ENCODE measurements at places on chromosomes 16 and 17.

DNA sequence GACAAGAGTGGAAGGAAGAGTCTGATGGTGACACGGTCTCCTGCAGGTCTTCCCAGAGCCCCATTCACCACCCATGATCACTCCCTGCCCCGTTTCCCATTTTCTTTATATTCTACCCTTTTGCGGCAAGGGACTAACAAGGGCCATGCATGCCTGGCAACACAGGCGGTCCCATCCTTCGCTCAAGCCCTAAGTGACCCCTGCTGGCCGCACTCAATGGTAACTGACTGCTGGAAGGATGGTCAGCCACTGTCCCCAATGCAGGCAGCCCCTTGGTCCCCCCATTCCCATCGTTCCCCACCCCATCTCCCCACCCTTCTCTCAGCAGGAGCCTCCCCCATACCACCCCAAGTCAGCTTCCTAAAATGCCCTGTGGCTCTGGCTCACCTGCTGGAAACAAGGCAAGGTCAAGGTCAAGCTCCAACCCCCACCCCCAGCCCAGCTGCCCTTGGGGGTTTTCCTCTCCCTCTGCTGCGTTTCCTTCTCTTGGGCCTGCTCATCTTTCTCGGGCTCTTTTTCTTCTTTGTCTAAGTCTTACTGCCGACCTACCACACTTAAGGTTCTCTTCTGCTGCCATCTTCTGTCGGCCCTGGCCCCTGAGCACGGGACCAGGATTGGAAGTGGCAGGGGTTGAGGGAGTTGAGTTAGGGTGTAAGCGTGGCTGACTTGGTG is 116.0 kb downstream of the RPTOR start:
- no peak for DNase-seq

DNA sequence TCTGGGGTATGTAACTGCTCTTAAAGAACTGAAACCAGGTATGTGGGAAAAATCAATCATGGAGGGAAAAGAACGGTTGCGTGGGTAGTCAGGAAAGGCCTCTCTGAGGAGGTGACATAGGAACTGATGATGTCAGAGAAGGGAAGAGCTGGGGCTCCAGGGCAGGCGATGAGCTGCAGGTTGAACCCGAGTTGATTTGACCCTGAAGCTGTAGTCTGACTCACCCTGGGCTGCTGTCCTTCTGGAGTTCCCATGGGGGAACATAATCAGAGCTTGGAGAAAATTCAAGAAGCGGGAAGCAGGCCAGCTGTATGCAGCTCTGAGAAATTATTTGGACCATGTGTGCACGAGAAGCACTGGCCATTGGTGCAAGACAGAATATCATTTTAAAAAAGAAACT is 16.7 kb downstream of the SLC6A2 start:
- no peak for DNase-seq

GRCh38 chr16:27613238-27613791 is 63.4 kb downstream of the KATNIP start:
- no peak for DNase-seq

DNA sequence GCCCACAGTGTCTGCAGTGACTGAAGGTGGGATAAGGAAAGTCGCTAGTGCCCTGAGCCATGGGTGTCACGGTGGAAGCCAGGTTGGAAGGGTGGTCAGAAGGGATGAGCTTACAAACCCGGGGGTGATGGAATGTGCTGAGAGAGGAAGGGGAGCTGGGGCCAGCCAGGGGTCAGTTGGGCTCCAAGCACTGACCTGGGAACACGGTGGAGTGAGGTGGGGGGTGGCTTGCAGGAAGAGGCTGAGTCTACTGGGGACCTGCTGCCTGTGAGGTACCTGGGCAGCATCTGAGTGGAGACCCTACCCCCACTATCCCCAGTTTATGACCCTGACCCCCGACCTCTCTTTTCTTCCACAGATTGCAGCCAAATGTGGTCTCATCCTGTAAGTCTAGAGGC is 3.1 kb downstream of the TMEM92 start:
- DNase-seq, result no peak

DNA sequence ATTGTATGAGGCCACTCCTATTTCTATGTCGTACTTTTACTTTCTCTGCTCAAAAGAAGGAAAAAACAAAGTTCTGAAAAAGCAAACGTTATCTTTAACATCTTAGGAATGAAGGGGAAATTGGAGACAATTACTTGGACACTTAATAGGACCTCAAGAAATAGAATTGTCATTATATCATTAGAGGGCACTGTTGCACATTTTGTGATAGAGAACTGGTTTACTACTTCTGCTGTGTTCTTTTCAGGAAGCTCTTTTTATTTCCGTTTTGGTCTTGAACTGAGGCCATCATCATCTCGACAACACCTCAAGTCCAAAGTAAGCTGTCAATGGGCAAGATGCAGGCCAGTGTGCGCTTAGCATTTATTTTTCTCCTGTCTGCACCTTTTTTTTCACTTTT is 14.6 kb downstream of the COG4 start:
- DNase-seq, result no peak

DNA sequence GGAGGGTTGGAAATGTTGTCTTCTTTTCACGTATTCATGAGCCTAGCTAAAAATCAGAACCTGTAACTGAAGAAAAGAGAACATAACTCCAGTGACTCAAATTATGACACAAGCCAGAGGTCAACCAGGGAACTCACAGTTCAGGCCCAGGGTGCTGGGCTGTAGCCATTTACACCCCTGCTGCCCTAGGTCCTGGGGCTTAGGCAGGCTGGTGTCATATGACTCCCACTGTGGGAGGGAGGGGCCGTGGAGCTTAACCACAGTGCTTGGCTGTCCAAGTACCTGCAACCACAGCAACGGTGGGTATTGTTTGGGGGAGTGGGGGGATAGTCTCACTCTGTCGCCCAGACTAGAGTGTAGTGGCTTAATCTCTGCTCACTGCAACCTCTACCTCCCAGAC is 71.1 kb upstream of the AMZ2 start:
- DNase-seq, result no peak

- no peak for DNase-seq
Observed at GRCh38 chr17:61402978-61403800, 3.5 kb downstream of the TBX2 start.

DNA sequence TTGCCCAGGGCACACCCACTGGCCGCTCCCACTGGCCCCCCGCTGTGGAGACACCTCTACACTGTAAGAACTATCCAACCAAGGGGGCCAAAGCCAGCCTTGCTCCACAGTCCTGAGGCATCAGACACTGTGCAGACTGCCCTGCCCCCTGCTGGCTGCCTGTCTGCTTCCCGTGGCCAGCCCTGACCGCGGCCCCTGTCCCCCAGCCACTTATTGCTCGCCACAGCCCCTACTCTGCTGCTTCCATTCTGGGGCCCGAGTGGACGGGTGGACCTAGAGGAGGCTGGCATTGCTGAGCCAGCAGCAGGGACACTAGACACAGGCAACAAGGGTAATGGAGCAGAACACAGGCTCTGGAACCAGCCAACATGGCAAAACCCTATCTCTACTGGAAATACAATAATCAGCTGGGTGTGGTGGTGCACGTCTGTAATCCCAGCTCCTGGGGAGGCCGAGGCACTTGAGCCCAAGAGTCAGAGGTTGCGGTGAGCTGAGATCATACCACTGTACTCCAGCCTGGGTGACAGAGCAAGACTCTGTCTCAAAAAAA is 19.7 kb upstream of the LRRC37A3 start:
- DNase-seq, result peak; percentile 20

DNA sequence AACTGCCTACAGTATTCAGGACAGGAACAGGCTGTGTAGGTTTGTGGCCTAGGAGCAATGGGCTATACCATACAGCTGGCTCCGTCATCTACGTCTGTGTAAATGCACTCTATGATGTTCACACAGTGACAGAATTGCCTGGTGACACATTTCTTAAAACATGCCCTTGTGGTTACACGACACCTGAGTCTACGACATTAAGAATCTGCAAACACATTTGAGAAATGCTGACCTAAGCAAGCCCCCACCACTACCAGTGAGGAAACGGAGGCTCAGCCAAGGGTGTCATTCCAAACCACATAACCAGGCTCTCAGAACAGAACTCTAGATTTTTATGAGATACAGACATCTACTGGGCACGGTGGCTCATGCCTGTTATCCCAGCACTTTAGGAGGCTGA is 23.5 kb downstream of the USP36 start:
- peak; percentile 42 for DNase-seq

GRCh38 chr17:61946359-61946758 is 18.6 kb upstream of the INTS2 start:
- no peak for DNase-seq

DNA sequence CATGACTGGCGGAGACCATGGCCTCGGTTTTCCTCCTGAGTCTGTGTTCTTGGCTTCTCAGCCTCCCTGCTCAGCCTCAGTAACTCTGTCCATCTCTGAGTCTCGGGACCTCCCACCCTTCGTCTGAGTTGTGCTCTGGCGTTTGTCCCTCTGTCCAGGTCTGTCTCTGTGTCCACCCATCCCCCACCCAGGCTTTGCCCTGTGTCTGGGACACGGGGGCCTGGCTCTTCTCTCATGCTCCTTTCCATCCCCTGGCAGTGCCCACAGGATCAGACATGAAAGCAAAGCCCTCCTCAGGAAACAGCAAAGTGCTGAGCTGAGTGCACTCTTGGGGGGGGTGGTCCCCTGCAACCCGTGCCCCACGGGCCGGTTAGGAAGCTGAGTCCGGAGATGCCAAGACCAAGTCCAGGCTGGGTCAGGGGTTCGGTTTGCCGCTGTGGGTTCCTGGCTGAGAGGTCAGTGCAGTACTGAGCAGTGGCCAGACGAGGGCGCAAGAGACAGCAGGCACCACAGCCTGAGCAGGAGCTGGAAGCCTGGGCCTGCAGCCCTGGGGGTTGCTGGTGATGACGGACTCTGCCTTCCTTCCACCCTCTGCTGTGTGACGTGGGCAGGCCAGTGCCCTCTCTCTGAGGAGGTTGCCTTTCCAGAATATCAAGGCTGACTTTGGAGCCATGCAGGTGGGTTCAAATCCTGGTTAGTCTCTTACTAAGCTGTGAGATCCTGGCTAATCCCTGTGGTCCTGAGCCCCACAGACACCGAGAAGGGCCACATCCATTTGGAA is 2.5 kb downstream of the P2RX1 start:
- peak; percentile 59 for DNase-seq

GRCh38 chr17:31487063-31487647 is 95.7 kb downstream of the RAB11FIP4 start:
- DNase-seq, result no peak

GRCh38 chr16:81995651-81996050 is 15.6 kb downstream of the SDR42E1 start:
- no peak for DNase-seq

- DNase-seq, result no peak
Observed at GRCh38 chr16:29645694-29646187, 17.3 kb upstream of the SPN start.

GRCh38 chr16:65771707-65772106 is 594.8 kb upstream of the CDH5 start:
- DNase-seq, result no peak

GRCh38 chr17:75557075-75557851 is 30.3 kb upstream of the MYO15B start:
- no peak for DNase-seq

DNA sequence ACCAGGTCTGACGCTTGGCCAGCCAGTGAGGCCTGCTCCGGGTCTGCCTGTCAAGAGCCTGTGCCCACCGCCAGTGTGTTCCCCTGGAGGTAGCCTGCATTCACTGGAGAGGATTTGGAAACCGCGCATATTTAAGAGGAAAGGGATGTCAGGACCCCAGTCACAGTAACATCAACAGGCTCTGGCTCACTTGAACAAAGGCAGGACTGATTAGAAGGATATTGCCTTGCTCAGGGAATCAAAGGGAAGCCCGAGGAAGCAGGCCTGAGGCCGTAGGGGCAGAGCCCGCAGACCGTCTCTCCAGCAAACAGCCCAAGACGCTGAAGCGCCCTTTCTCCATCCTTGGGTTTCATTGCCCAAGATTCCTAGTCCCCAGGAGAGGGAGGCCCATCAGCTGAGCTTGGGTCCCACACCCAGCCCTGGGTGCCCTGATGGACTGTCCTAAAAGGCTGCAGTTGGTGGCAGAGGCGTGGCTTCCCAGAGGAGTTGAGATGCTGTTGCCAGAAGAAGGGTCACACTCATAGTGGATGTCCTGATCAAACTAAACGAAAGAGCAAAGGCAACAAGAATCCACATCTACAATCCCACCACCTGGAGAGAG is 23.2 kb downstream of the NT5M start:
- no peak for DNase-seq

- DNase-seq, result no peak
Observed at GRCh38 chr17:8059131-8059530, 20.3 kb downstream of the ALOX15B start.

GRCh38 chr17:41058741-41059140 is 1.2 kb downstream of the KRTAP2-3 start:
- DNase-seq, result no peak

DNA sequence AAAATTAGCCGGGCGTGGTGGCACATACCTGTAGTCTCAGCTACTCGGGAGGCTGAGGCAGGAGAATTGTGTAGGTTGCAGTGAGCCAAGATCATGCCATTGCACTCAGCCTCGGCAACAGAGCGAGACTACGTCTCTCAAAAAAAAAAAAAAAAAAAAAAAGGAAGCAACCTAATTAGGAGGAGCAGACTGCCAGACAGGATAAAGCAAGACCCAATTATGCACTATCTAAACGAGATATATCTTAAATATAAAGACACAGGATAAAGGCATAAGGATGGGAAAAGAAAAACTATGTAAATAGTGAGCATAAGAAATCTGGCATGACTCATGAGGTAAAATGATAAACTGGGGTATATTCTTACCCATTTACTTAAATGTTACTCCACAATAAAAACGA is 4.9 kb downstream of the TXNDC11 start:
- DNase-seq, result no peak

GRCh38 chr17:8632061-8632460 is 1.5 kb upstream of the MYH10 start:
- DNase-seq, result no peak

DNA sequence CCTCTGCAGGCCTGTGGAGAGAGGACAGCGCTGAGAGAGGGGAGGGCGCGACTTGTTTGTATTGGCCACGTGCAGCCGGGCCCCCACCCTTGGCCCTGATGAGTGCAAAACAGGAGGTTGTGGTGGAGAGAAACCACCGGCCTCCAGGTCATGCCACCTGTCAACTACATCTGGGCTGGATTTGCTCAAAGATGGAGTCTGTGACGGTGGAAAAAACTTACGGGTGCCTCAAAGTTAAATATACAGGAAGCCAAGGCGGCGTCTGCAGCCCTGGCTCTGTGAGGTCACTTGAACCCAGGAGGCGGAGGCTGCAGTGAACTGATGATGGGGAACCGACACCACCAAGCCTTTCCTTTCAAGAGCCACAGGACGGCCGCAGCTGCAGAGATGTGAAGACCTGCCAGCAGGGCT is 15.7 kb downstream of the C16orf74 start:
- no peak for DNase-seq

Data from stimulated activated CD8-positive, alpha-beta memory T cell treated with anti-CD3 and anti-CD28 coated beads, Interleukin-12 subunit alpha, Interleukin-12 subunit beta, amount 100 ng/mL, for 4 hours (primary cell).